Non-pigmented ciliary epithelial cell (primary cell): ENCODE measurements at places on chromosomes 4 and X.

GRCh38 chr4:86261636-86262035 is 98.2 kb downstream of the MAPK10 start:
- no peak for DNase-seq

- peak; percentile 65 for DNase-seq
Measured at GRCh38 chr4:89765966-89766365, 71.0 kb downstream of the SNCA start.

GRCh38 chr4:164350061-164350460 is 403.9 kb upstream of the SMIM31 start:
- no peak for DNase-seq

DNA sequence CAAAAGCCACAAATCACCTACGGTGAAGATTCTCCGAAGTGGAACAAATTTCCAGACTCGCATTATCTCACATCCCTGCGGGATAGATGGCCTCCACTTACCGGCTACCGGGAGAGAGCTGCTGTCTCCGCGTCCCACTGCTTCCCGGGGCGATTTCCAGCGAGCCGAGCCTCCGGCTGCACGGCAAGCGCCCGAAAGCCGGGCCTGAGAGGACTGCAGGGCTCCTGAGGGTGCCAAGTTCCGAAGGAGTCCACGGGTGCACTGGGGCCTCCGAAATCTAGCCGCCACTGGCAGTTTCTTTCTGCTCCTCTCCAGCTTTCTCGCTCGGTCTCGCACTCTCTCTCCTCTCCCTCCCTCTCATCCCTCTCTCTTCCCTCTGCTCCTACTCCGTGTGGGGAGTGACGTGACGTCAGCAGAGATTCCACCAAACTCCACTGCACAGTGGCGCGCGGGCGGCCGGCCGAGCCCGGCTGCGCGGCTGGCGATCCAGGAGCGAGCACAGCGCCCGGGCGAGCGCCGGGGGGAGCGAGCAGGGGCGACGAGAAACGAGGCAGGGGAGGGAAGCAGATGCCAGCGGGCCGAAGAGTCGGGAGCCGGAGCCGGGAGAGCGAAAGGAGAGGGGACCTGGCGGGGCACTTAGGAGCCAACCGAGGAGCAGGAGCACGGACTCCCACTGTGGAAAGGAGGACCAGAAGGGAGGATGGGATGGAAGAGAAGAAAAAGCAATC is 14.0 kb upstream of the PITX2 start:
- no peak for DNase-seq

GRCh38 chr4:99190336-99190735 is 28.7 kb downstream of the ADH6 start:
- DNase-seq: no peak

DNA sequence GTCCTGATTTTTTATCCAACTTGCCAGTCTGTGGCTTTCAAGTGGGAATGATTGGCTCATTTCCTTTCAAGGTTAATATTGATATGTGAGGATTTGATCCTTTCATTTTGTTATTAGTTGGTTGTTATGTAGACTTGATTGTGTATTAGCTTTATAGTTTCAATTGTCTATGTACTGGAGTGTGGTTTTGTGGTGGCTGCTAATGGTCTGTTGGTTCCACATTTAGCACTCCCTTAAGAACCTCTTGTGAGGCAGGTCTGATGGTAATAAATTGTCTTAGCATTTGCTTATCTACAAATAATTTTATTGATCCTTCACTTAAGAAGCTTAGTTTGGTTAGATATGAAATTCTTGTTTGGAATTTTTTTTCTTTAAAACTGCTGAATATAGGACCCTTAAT is 190.6 kb downstream of the CPXCR1 start:
- no peak for DNase-seq

DNA sequence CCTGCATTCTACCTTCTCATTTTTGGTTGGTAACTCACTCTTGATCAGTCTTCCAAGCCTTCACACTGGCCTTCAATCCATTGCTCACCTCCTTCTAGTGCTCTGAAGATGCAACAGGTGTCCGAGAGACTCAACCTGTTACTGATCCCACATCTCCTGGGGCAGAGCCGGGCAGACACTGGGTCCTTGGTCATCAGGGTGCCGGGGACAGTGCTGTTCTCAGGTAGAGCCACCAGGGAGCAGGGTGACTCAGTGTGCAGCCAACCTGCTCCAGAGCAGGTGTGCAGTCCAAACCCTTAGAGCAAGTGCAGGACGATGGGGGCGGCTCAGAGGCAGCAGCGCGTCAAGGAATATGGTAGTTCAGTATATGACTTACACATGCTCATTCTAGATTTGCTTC is 188.4 kb downstream of the DHX15 start:
- no peak for DNase-seq

- DNase-seq: no peak
Measured at GRCh38 chrX:79524642-79525041, 157.5 kb upstream of the ITM2A start.

- no peak for DNase-seq
Measured at GRCh38 chrX:121869876-121870477, 822.6 kb downstream of the GLUD2 start.

DNA sequence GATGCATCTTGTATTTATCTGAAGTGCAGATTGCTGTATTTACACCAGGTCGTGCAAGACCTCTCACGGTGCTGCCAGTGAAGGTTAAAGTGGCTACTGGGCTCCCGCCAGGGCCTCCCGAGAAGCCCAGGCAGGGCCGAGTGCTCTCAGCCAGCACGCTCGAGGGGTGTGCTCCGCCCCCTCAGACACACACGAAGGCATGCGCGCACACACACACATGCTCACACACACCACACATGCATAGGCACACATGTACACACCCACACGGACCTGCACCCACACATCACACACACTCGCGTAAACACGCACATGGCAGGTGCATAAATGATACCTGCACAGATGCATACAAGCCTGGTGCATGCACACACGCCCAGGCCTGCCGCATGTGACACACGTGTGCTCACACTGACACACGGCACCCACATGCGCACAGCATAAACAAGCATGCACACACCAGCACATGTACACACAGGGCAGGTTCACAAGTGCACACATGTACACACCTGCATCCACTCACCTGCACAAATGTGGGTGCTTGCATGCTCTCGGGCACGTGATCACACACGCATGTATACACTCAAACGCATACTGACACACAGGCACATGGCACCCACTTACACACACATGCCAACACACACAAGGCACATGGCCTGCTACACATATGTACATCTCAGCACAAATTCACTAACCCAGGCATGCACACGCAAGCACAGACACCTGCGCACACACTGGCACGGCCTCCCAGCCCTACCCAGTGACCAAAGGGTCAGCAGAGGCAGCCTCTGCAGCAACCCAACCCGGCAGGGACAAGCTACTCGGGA is 71.6 kb downstream of the FAM53A start:
- no peak for DNase-seq

- no peak for DNase-seq
Measured at GRCh38 chrX:109952050-109952449, 50.9 kb upstream of the TMEM164 start.

DNA sequence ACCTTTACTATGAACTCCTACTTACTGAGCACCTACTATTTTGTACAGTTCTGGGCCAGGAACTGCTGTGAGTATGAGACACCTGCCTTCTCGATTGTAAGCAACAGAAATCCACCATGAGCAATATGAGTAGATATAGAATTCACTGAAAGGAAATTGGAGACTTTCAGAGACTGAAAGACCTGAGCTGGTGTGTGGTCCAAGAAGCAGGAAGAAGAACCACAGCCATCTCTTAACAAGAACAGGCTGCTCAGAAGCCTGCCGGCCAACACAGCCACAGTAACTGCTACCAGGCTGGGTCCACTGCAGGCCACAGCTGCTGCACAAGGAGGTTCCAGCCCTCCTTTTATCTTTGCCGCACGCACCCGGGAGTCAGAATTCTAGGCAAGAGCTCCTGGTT is 10.8 kb upstream of the ACSL1 start:
- DNase-seq: no peak

GRCh38 chrX:1609311-1609710 is 5.5 kb upstream of the ASMT start:
- no peak for DNase-seq

- no peak for DNase-seq
Measured at GRCh38 chr4:37754410-37755185, 68.4 kb upstream of the RELL1 start.

GRCh38 chr4:76654084-76654483 is 219.1 kb downstream of the SHROOM3 start:
- DNase-seq: no peak

DNA sequence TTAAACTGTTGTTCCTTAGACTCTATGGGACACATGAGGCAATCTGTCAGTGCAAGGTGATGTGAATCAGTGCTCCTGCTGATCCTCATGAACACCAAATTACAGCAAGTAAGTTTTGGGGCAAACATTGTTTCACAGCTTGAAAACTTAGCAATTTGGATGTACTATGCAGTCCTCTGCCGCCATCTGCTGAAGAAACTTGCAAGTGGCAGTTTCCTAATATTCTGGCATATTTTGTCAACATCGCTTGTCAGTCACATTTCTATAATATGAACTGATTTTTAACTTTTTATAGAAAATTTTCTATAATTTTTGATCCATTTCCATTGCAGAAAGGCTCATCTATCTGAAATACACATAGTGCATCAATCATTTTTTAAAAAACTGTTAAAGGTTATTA is 56.3 kb downstream of the ZAR1 start:
- DNase-seq: no peak

DNA sequence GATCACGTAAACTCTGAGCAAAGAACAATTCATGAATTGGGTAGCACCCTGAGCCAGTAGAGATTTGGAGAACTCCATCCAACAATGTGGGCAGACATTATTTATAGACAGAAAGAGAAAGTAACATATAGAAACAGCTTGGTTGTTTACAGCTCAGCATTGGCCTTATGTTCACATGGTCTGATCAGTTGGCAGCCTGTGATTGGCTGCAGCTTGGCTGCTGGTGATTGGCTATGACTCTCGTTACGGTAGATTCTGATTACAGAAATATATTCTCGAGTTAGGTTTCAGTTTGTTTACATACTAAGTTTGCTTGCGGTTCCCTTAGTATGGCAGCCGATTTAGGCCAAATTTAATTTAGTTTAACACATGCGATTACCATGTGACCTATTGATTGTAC is 663.4 kb downstream of the RAPGEF2 start:
- DNase-seq: no peak

DNA sequence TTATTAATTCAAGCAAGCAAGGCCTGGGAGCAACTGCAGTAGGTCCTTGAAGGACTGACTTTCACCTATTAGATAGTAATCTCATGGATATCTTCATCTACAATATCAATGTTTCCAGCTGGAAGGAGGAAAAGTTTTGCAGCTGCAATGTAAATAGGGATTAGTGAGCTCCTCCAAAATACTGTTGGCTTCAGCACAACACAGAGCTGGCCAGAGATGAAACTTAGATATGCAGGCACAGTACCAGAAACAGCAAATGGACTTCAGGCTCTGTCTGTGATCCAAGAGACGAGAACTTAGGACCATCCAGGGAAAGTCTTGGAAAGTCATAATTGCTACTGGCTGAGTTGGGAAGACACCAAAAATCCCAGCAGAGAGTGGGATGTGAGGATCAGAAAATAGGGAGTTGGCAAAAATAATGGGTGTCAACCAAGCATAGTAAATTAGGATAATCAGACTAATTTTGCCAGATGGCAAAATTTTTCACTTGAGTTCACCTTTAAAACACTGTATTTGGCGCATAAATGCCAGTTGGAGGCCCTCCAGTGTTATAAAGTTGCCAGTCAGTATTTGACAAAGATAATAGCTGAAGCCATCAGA is 57.5 kb downstream of the PARM1 start:
- no peak for DNase-seq

DNA sequence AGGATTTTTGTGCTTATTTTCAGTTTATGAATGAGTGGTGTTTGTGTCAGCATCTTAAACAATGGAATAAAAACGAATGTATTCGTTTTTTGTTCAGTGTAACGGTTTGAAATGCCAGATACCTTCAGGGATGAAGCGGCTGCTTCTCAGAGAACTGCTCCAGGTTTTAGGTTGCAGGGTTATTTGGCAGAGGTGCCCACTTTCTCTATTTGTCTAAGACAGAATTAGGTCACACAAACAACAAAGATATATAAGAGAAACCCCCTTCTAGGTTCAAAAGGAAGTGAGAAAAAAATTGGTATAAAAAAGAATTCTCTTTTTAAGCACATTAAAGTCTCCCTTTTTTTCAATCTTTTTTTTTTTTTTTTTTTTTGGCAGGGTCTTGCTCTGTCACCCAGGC is 98.9 kb downstream of the MFAP3L start:
- DNase-seq: no peak

GRCh38 chrX:14406225-14406624 is 123.1 kb upstream of the GLRA2 start:
- DNase-seq: no peak
